Caco-2 (cell line): ENCODE measurements at places on chromosomes 3 and 15. TPM values are rescaled to one million over a fixed set of nuclear protein-coding genes. Genes with fewer than 3 reads are reported as not detected.

SPINK8 gene
- not detected in 2 replicates for total RNA-seq

DNA sequence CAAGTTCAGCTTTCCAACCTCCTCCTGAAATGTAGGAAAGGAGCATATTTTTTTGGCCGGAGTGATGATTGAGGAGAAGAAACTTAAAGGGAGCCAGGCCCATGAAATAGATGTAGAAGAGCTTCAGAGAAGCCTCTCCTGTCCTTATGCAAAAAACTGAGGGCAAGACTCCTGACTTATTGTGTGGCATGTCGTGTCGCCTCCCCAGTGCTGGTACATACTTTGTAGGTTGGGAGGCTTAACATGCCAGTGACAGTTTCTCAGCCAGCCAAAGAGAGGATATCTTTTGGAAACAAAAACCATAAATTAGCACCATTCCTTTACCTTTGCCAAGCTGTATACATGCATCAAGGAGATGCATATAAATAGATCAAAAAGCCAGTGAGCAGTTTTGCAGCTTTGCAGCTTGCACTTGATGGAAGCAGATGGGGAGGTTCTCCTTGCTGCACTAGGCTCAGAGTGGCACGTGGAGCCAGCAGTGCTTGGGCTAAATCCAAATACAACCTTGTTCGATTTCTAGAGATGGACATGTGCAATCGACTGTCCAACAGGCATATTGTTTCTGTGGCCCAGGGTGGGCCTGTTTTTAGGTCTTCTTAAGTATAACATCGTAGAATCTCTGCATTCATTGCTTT, 10.2 kb downstream of the SLCO3A1 start:
- no peak for DNase-seq
- no peaks in the 10 kb centered on the region; the same call in 1 of the 2 replicates for H3K27me3 ChIP-seq
- no peaks in the 10 kb centered on the region for H3K36me3 ChIP-seq
- H3K4me1 ChIP-seq, result no peaks in the 10 kb centered on the region

DNA sequence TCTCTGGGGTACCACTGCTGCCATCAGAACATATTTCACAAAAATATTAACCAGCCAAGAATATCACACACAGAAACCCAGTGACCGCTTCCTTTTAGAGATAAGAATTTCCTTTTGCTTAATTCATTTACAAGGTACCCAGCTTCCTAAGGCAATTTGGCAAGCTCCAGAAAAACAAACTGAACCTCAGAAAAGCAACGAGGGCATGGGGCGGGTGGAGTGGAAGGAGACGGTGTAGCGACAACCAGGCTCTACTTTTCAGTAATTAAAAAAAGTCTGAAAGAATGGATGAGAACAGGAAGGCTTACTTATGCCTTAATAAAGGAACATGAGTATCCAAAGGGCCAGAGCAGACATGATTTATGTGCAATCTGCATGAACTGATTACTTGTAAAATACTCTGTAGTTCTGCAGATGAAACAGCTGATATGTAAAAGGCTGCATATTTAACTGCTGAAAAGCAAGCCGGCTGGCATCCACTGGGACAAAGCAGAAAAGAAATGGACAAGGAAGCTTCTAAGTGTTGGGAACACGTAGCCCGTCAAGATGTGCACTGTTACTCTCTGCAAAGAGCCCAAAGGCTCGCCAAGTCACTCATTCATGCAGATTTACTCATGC, 18.6 kb downstream of the RFTN1 start:
- H3K36me3 ChIP-seq, result no peaks in the 10 kb centered on the region
- peaks cover 7% of the 10 kb centered on the region; the same call in 1 of the 2 replicates for H3K4me1 ChIP-seq
- no peak overlapping the region for H3K4me3 ChIP-seq

- no peak overlapping the region for H3K4me3 ChIP-seq
- H3K4me1 ChIP-seq, result no peaks in the 10 kb centered on the region
- no peak for DNase-seq
- H3K36me3 ChIP-seq, result no peaks in the 10 kb centered on the region
These were observed 5.6 kb upstream of the LRRC34 start for GRCh38 chr3:169818316-169818715.

DNA sequence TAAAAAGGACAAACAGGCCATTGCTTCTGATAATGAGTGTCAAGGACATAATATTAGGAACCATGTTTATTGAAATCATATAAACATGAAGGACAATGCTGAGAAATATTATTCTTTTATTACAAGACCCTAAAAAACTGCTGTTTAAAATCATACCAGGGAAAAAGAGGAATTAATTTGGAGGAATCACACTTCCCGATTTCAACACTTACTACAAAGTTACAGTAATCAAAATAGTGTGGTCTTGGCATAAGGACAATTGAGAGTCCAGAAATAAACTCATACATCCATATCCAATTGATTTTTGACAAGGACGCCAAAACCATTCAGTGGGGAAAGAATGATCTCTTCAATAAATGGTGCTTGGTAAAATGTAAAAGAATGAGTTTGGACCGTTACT, 13.0 kb downstream of the CYP1A1 start:
- no peaks in the 10 kb centered on the region for H3K36me3 ChIP-seq
- no peaks in the 10 kb centered on the region for H3K27me3 ChIP-seq
- H3K27ac ChIP-seq, result no peak overlapping the region
- DNase-seq, result no peak
- no peak overlapping the region for H3K4me3 ChIP-seq

DNA sequence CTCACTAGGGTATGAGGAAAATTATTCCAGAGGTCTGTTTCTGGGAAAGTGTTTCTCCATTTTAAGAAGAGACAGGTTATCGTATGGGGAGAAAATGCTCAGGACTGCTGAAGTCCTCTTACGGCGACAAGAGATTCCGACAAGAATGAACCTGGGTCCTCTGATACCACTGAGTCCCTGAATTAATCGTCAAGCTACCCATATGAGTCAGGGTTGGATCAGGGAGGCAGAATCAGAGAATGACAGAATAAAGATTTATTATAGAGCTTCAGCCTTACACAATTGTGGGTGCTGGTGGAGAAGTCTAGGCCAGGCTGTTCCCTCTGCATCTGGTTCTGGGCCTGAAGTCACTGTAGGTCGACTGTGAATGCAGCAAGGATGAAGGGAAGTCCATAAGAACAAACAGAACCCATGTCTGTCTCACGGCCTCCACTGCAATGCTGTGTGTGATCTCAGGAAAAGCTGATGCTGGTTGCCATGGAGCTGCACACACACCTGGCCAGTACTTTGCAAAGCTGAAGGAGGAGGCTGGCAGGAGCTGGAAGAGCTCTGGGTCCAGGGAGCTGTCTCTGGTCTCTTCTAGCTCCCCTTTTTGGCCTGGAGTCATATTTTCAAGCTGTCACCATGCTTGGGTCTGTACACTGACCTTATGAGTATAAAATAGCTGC, 83.9 kb downstream of the HHLA2 start:
- DNase-seq, result no peak
- no peak overlapping the region for H3K4me3 ChIP-seq
- no peaks in the 10 kb centered on the region for H3K36me3 ChIP-seq
- peaks cover 6% of the 10 kb centered on the region; the same call in 1 of the 2 replicates for H3K4me1 ChIP-seq
- no peaks in the 10 kb centered on the region for H3K27me3 ChIP-seq

GRCh38 chr15:71057581-71057980, 57.7 kb upstream of the THSD4 start:
- no peak overlapping the region for H3K27ac ChIP-seq
- no peak for DNase-seq
- no peaks in the 10 kb centered on the region for H3K27me3 ChIP-seq
- no peak overlapping the region for H3K4me3 ChIP-seq
- H3K36me3 ChIP-seq, result no peaks in the 10 kb centered on the region
- H3K4me1 ChIP-seq, result no peaks in the 10 kb centered on the region
